Right lobe of liver (tissue), 6 donors: ENCODE measurements at places on chromosomes 7 and 10. TPM values are rescaled to one million over a fixed set of nuclear protein-coding genes. Genes with fewer than 3 reads are reported as not detected.

GRCh38 chr10:4177791-4178190 lies 392.8 kb upstream of the KLF6 start:
- no peak overlapping the region for H3K4me3 ChIP-seq
- H3K4me1 ChIP-seq: no peaks in the 10 kb centered on the region
- DNase-seq: no peak
- H3K27ac ChIP-seq: no peak overlapping the region
- H3K27me3 ChIP-seq: no peaks in the 10 kb centered on the region

- H3K4me1 ChIP-seq: no peaks in the 10 kb centered on the region
- H3K4me3 ChIP-seq: no peak overlapping the region
- DNase-seq: no peak
- no peak overlapping the region for H3K27ac ChIP-seq
These were observed 597.7 kb downstream of the NRG3 start for GRCh38 chr10:82472406-82473335.

EVX1 gene
- total RNA-seq: not detected

STK32C gene
- 2.1 TPM for total RNA-seq

DNA sequence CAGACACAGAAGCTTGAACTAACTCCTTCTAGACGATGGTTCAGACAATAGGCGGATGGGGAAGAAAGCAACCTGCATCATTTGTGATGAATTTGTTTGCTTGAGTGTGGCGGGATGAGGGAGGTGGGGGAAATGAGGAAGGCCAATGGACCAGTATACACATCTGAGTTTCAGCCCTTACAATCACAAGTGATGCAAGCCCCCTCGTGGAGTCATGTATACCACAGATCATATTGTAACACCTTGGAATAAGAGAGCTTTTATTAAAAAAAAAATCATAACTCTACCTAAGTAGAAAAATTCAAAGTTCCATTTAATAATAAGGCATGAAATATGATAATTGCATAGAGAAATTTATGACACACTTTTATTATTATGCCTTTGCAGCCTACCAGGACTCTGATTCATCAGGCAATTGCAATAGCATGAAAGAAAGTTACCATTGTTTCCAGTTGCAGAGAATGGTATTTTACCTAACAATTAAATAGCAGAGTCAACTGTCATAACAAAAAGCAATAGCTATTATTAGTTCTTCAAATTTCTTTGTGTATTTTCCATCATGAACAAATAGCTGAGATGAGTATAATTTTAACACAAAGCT lies 230.2 kb upstream of the AKR1E2 start:
- no peak overlapping the region for H3K4me3 ChIP-seq
- DNase-seq: no peak
- no peaks in the 10 kb centered on the region for H3K27me3 ChIP-seq
- H3K4me1 ChIP-seq: no peaks in the 10 kb centered on the region
- H3K36me3 ChIP-seq: no peaks in the 10 kb centered on the region

MRPS24 gene
- 62.3 TPM for total RNA-seq

SMKR1 gene
- total RNA-seq: not detected

- DNase-seq: no peak
- H3K4me1 ChIP-seq: no peaks in the 10 kb centered on the region
- H3K4me3 ChIP-seq: no peak overlapping the region
- no peaks in the 10 kb centered on the region for H3K36me3 ChIP-seq
- no peak overlapping the region for H3K27ac ChIP-seq
These were observed 99.1 kb upstream of the JCAD start for GRCh38 chr10:30158325-30158960.

CTAGE4 gene
- total RNA-seq: 3.9 TPM

LIPM gene
- not detected for total RNA-seq

CPA1 gene
- total RNA-seq: not detected

MKI67 gene
- 4.6 TPM for total RNA-seq

GRCh38 chr10:119706521-119707278 lies 19.1 kb upstream of the INPP5F start:
- H3K27me3 ChIP-seq: no peaks in the 10 kb centered on the region
- H3K27ac ChIP-seq: no peak overlapping the region
- H3K36me3 ChIP-seq: no peaks in the 10 kb centered on the region
- no peak for DNase-seq

CUBN gene
- total RNA-seq: 0.74 TPM

DNA sequence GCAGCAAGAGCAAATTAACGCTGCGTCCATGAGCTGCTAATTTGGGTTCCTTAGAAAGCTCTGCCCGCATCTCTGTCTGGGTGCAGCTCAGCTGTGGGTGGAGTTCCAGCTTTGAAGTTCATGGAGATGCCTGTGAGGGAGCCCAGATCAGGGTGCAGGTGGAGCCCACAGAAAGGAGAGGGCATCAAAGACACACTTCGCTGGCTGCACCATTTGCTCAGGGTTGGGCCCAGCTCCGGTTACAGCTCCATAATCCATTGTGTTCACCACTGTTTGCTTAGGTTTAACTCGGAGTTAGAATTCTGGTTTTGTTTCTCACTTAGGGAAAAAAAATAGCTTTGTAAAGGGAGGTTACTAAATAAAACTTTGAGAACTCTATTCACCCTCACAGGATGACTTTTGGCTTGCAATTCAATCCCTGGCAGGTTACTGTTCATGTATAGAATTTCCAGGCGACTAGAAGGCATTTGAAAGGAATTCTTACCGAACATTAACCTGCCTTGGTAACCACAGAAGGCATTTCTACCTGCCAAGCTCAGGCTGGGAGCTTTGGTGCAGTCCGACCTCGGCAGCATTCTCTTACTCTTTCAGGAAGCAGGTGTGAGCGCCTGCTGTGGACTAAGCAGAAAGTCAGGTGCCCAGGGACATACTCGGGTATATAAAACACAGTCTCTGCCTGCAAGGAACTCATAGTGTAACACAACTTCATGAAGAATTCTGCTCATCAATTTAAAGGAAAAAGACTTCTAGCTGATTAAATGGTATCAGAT lies 179.5 kb upstream of the RNF32 start:
- H3K4me1 ChIP-seq: no peaks in the 10 kb centered on the region
- no peak overlapping the region for H3K4me3 ChIP-seq
- no peaks in the 10 kb centered on the region for H3K36me3 ChIP-seq
- no peak overlapping the region for H3K27ac ChIP-seq
- no peaks in the 10 kb centered on the region for H3K27me3 ChIP-seq
- no peak for DNase-seq

DNA sequence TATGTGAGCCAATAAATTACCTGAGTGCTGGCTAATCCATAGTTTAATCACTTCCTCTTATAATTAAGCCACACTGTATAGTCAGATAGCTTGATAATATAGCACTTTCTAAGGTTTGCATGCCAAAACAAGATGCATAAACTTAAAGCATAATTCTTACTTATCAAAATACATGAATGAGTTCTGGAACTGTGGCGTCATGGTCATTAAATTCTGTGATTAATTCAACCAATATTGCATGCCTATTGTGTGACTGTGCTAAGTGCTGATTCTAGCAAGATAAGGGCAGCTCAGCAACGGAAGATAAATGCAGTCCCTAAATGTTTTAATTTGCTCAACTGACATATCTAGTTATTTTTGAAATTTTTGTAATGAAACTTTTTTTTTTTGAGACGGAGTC lies 29.7 kb downstream of the HOXA1 start:
- no peak overlapping the region for H3K27ac ChIP-seq
- no peaks in the 10 kb centered on the region for H3K4me1 ChIP-seq
- H3K4me3 ChIP-seq: no peak overlapping the region
- no peaks in the 10 kb centered on the region for H3K36me3 ChIP-seq

DNA sequence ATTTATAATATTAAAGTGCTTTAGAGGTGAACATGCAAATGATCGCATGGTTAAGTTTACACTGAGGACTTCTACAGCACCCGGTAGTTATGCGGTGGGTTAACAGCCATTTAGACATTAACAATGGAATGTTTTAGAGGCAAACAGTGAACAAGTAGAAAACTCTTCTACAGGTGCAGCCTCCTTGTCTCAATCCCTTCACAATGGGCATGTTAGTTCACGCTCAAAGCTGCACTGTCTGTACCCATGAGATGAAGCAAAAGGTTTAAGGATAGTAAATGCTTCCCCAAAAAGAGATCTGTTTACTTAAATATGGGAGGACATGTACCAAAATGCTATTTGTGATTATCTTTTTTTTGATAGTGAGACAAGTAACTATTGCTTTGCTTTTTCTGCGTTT lies 25.1 kb downstream of the PUS7 start:
- H3K36me3 ChIP-seq: no peaks in the 10 kb centered on the region
- no peaks in the 10 kb centered on the region for H3K27me3 ChIP-seq
- DNase-seq: no peak
